ENCODE measurements at places on chromosomes 3 and 15.

DNA sequence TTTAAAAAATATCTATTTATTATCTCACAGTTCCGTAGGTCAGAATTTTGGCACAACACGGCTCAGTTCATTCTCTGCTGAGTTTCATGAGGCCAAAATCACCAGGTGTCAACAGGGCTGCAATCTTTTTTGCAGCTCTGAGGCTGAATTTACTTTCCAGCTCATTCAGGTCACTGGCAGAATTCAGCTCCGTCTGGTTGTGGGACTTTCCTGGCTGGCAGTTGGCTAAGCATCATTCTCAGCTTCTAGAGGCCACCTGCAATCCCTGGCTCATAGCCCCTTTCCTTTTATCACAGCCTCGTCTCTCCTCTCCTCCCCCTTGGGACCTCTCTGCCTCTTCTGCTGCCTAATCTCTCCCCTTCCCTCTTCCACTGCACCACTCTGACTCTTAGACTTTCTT, 174.0 kb upstream of the WNT5A start:
- DNase-seq, result no peak

GRCh38 chr15:68681836-68682235, 103.0 kb downstream of the CORO2B start:
- no peak for DNase-seq

GRCh38 chr3:47016086-47016933, 36.8 kb downstream of the NBEAL2 start:
- no peak for DNase-seq

DNA sequence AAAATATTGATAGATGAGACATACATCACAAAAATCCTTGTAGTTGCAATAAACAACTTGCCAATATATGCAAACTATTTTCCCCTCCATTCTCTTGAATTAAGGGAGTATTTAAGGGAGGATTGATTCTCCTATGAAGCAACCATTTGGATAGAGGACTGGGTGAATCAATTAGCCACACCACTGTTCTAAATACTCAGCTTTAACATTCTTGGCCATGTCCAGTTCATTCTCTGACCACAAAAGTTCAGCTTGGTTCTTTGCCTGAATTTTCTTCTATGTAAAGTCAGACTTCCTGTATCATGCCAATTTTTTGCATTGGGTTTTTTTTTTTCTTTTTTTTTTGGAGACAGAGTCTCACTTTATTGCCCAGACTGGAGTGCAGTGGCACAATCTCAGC, 15.8 kb upstream of the SEC11A start:
- DNase-seq, result no peak
